Common myeloid progenitor, CD34-positive (primary cell): ENCODE measurements at places on chromosomes 12 and 14.

DNA sequence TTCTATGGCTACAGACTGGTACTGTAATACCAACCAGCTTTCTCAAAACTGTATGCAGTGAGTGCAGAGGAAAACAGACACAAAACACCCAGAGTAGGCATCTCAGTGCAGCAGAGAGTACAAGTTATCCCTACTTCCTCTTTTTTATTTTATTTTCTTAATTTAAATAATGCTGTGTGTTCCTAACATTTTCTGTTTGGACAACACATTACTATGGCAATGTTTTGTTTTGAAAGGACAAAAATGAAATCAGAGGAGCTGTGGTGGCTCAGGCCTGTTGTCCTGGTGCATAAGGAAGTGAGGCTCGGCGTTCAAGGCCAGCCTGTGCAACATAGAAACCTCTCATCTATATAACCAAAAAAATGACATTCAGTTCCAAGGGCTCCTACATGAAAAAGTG lies 33.7 kb upstream of the SELPLG start:
- H3K4me1 ChIP-seq = peaks cover 44% of the 10 kb centered on the region
- peaks cover 4% of the 10 kb centered on the region for H3K36me3 ChIP-seq
- H3K27me3 ChIP-seq = no peaks in the 10 kb centered on the region
- peak overlapping the region; percentile 79 for H3K27ac ChIP-seq
- no peak overlapping the region for H3K4me3 ChIP-seq
- peak; percentile 90 for DNase-seq

DNA sequence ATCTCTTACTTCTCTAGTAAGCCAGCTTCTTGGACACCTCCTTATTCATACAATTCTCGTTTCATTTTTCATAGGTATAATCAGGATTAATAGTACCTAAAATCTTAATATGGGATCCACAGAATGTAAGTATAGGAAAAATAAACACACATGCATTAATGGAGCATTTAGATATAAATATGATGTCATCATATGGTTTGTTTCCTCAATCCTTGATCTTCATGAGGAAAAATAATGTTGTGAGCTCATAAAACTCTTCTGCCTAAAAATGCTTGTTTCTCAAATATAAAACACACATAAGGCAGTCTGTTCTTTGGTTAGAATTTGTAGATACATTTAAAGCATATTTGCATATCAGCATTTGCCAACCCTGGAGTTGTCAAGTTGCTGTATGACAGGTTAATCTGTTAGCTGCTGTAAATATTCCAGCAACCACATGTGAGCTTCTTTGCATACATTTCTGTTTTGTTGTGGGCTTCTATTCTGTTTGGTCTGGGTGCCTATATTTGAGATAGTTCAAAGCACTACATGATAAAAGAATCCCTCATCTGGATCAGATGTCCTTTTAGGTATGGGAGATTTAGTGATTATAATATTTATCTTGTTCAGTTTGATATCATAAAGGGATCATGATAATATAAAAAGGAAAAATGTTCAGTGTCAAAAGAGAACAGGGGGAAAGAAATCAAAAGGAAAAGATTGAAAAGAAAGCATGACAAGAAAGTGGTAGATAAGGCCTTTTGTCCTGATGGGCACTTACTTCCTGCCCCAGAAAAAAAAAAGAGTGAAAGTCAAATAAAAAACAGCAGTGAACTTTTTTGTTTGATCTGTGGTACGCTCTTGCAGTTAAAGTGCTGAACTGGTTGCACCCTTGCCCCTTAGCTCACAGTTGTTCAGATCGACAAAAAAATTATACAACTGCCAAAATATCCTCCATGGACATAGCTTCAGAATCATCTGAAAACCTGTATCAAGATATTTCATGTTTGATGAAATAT lies 68.6 kb downstream of the ACSS3 start:
- H3K4me1 ChIP-seq = no peaks in the 10 kb centered on the region
- DNase-seq = no peak
- no peak overlapping the region for H3K4me3 ChIP-seq
- no peak overlapping the region for H3K27ac ChIP-seq
- no peaks in the 10 kb centered on the region for H3K36me3 ChIP-seq
- no peaks in the 10 kb centered on the region for H3K27me3 ChIP-seq

DNA sequence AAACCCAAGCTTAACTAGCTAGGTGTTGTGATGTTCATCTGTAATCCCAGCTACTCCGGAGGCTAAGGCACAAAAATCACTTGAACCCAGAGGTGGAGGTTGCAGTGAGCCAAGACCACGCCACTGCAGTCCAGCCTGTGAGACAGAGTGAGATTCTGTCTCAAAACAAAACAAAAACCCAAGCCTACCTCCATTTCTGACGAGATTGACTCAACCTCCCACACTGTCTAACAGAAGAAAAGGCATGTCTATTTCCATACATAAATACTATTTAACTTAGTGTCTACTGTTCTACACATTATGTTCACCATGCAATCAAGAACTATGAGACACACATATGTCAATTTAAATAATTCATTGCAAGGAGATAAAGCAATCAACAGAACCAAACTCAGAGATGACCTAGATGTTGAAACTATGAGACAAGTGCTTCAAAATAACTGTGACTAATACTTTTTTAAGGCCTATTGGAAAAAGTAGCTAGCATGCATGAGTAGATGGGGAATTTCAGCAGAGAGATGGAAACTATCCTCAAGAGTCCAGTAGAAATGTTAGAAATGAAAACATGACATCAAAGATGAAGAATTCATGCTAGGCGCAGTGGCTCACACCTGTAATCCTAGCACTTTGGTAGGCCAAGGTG lies 75.9 kb upstream of the DHRS4 start:
- no peaks in the 10 kb centered on the region for H3K4me1 ChIP-seq
- H3K4me3 ChIP-seq = no peak overlapping the region
- no peaks in the 10 kb centered on the region for H3K27me3 ChIP-seq
- no peak overlapping the region for H3K27ac ChIP-seq
- DNase-seq = no peak

- no peak for DNase-seq
- H3K36me3 ChIP-seq = no peaks in the 10 kb centered on the region
Measured at GRCh38 chr14:100664841-100665510, 61.7 kb upstream of the DLK1 start.

DNA sequence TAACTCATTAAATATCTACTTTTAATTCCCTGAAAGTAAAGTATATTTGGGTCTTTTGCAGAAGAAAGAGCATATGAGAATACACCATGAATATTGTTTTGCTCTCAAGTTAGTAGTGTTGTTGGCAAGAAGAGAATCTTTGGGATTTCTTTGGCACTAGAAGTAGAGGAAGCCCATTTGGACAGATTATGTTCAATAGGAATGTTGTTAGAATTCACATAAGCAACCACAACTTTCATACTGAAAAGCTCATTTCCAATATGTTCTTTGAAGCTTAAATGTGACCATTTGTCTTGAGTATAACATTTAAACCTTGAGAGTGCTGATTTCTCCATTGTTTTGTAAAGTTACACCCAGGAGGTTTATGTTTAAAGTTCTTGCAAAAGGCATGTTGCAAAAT lies 37.6 kb downstream of the PLEKHG7 start:
- H3K4me3 ChIP-seq = no peak overlapping the region
- H3K4me1 ChIP-seq = no peaks in the 10 kb centered on the region
- no peak for DNase-seq
- H3K27ac ChIP-seq = no peak overlapping the region
- H3K36me3 ChIP-seq = no peaks in the 10 kb centered on the region
- H3K27me3 ChIP-seq = no peaks in the 10 kb centered on the region
